Mesendoderm (in vitro differentiated cells): ENCODE measurements at places on chromosomes 4 and X.

- H3K27me3 ChIP-seq: no peaks in the 10 kb centered on the region
- no peaks in the 10 kb centered on the region for H3K4me1 ChIP-seq
- no peak overlapping the region for H3K27ac ChIP-seq
- H3K4me3 ChIP-seq: no peak overlapping the region
Observed at GRCh38 chr4:8043596-8043995, 103.9 kb upstream of the AFAP1 start.

- no peaks in the 10 kb centered on the region for H3K27me3 ChIP-seq
- H3K4me1 ChIP-seq: no peaks in the 10 kb centered on the region
- DNase-seq: no peak
- H3K27ac ChIP-seq: no peak overlapping the region
- no peaks in the 10 kb centered on the region for H3K36me3 ChIP-seq
- H3K4me3 ChIP-seq: no peak overlapping the region
Observed at GRCh38 chr4:146211440-146211839, 2.9 kb upstream of the REELD1 start.

DNA sequence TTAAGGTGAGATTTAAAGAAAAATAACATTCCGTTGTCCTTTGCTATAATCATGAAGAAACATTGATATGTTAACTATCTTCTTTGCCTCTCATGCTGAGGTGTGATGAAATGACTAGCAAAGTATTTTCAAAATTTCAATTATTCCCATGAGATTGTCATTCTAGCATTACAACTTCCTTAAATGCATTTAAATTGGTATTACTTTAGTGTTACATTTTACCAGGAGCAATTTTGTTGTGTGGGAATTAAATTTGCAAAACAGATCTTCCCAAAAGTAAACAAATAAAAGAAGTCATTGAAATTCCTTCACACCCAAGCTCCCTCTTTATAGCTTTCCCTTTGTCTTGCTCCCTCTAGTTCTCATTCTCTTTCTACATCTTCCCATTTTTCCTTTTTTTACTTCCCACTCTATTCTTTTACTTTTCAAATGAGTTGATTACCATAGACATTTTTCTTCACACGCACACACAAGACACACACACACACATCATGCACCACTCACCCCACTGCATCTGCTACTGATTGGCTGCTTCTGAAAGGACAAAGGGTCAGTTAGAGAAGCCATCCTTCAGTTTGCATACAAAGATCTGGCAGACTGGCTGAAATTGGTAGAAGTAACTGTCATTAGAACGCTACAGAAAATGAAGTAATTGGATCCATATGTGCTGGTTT lies 10.0 kb upstream of the APELA start:
- no peaks in the 10 kb centered on the region for H3K4me1 ChIP-seq
- peak; percentile 78 for DNase-seq
- no peak overlapping the region for H3K4me3 ChIP-seq

DNA sequence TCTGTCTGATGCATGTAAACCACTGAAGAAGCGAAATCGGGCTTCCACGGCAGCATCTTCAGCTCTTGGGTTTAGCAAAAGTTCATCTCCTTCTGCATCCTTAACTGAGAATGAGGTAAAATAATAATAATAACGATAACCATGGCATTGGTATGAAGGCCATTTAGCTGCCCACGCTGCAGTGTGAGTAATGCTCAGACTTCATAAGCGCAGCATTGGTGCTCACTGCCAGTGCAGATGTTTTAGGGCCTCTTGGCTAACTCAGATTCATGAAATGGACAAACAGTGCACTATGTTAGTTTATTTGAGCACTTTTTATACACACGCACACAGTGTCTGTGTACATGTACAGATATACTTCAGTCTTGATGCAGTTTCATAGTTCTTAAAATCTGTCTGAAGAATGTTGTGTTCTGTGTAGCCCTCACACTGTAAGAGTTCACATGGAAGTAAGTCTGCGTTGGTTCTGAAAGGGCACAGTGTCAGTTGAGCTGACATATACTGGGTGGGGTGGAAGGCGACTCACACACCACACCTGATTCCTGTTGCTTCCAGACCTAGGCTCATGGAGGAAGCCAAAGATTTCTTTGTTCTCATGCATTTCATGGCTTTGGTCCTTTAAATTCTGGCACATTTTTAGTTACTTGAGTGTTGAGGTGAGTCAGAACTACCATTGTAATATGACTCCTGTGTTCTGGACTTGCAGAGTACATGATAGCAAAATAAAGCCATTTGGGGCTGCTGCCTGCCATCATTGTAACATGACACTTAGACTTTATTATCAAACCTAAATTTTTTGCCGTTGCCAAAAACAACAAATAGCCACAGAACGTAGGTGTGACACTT lies 68.7 kb downstream of the NSD2 start:
- no peak overlapping the region for H3K27ac ChIP-seq
- H3K27me3 ChIP-seq: no peaks in the 10 kb centered on the region
- no peaks in the 10 kb centered on the region for H3K4me1 ChIP-seq
- DNase-seq: no peak
- no peak overlapping the region for H3K4me3 ChIP-seq

DNA sequence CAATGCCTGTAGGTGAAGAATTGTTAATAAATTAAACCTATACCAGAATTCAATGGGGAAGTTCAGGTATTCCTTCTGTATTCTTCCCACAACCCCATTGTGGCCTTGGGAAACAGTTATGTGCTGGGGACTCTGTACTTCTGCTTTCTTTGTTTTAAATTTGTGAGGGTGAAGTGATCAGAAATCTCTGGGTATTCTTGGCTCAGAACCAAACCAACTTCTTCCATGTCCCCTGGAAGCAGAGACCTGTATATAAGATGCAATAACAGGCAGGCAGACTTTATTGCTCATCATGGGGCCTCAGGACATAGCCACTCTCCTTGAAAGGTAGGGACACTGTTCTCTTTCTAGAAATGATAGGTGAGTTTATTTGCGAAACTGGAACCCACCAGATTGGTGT lies 19.8 kb upstream of the USP27X start:
- no peaks in the 10 kb centered on the region for H3K27me3 ChIP-seq
- no peaks in the 10 kb centered on the region for H3K4me1 ChIP-seq
- H3K27ac ChIP-seq: no peak overlapping the region
- no peak for DNase-seq
- H3K4me3 ChIP-seq: no peak overlapping the region
- no peaks in the 10 kb centered on the region for H3K36me3 ChIP-seq

- H3K27me3 ChIP-seq: no peaks in the 10 kb centered on the region
- peaks cover 5% of the 10 kb centered on the region for H3K4me1 ChIP-seq
- no peak for DNase-seq
- no peak overlapping the region for H3K27ac ChIP-seq
Observed at GRCh38 chr4:24508541-24508940, 75.8 kb downstream of the DHX15 start.

DNA sequence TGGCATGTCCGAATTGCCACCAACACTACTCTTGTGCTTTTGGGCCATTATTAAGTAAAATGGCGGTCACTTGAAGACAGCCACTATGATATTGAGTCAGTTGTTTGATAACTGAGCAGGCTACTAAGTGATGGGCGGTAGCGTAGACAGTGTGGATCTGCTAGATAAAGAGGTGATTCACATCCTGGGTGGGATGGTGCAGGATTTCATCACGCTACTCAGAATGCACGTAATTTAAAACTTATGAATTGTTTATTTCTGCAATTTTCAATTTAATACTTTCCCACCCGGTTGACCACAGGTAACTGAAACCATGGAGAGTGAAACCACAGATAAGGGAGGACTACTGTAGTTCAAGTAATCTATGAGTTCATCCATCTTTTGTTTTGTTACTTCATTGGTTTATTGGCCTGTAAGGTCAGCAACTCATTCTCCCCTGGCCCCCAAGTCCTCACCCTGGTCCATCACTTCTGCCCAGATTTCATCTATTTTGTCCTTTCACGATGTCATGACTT lies 2.9 kb downstream of the ARAF start:
- H3K27ac ChIP-seq: no peak overlapping the region
- H3K4me1 ChIP-seq: no peaks in the 10 kb centered on the region
- no peaks in the 10 kb centered on the region for H3K27me3 ChIP-seq
- no peak overlapping the region for H3K4me3 ChIP-seq

DNA sequence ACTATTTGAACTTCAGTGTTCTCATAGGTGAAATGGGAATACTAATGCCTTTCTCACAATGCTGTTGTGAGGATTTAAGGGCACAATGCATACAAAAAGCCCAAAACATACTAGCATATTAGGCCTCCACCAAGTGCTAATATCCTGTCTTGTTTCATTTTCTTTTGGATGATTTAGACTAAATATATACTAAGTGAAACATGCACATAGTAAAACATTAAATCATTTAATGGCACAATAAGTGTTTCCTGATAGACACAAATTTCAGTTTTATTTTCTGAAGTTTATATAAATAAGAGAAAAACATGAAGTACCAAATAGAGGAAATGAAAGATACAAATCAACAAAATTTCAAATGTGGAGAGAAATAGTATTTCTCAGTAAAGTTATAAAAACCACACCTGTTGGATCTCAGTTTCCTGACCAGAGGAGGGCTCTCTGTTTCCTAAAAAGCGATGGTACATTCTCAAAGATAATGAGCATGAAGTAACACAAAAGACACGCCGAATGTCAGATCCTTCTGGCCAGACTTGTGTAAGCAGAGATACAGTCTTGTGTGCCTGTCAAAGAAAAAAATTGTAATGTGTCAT lies 25.1 kb downstream of the DDX60 start:
- DNase-seq: no peak
- H3K36me3 ChIP-seq: no peaks in the 10 kb centered on the region
- no peak overlapping the region for H3K27ac ChIP-seq
- H3K4me1 ChIP-seq: no peaks in the 10 kb centered on the region
- no peak overlapping the region for H3K4me3 ChIP-seq

DNA sequence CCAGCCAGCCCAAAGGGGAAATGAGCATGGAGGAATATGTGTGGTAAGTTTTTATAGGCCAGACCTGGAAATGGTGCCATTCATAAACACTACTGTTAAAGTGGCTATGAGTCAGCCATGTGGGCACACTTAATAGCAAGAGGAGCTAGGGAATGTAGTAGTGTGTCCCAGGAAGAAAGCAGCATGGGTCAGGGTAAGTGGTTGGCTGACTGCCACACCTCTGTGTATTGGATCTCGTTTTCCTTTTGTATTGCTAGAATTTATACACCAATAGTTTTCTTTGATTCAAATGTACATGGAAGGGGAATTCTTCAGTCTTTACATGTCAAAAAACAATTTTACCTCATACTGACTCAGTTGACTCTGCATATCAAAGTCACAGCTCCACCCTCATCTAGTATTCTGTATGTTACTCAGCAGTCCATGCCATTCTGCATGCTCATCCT lies 22.9 kb upstream of the SGMS2 start:
- no peak overlapping the region for H3K27ac ChIP-seq
- no peak overlapping the region for H3K4me3 ChIP-seq
- no peaks in the 10 kb centered on the region for H3K36me3 ChIP-seq
- no peak for DNase-seq

DNA sequence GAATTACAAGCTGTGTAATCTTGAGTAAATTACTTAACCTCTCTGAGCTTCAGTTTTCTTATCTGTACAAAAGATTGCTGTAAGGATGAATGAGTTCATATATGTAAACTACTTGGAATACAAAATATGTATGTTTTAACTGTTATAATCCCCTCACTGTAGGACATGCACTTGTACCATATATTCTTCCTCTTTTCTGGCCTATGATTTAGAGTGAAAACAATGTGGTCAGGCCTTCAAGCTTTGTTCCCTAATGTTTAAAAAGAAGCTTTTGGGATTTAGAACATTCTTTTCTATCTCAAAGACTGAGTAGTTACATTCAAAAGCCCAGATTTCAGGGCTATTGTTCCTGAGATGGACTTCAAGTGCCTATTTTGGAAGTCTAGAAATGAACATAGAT lies 26.7 kb upstream of the GPRIN3 start:
- H3K4me1 ChIP-seq: no peaks in the 10 kb centered on the region
- no peak overlapping the region for H3K27ac ChIP-seq
- no peak for DNase-seq
- no peak overlapping the region for H3K4me3 ChIP-seq

DNA sequence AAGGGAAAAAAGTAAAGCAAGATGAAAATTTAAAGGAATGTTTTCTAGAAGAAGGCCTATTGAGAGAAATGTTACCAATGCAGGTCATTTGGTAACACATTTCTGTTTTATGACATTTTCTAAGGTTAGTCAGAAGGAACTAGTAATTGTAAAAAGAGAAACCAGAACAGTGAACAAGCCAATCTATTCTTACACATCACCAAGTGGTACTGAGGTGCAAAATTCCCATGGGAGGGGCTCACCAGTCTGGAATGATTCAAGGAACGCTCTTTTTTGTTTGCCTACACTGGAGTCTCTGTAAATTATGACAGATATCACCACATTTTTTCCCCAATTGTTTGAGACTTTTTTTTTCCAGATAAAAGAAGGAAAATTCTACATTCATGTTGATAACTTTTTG lies 404.7 kb upstream of the CNKSR2 start:
- no peak overlapping the region for H3K27ac ChIP-seq
- H3K36me3 ChIP-seq: no peaks in the 10 kb centered on the region
- no peak for DNase-seq
- H3K4me1 ChIP-seq: no peaks in the 10 kb centered on the region
- no peaks in the 10 kb centered on the region for H3K27me3 ChIP-seq
- no peak overlapping the region for H3K4me3 ChIP-seq

GRCh38 chr4:3112201-3112600 lies 37.7 kb downstream of the HTT start:
- H3K27me3 ChIP-seq: no peaks in the 10 kb centered on the region
- no peak overlapping the region for H3K27ac ChIP-seq
- H3K4me3 ChIP-seq: no peak overlapping the region
- DNase-seq: no peak
- H3K4me1 ChIP-seq: no peaks in the 10 kb centered on the region

- no peaks in the 10 kb centered on the region for H3K4me1 ChIP-seq
- H3K4me3 ChIP-seq: no peak overlapping the region
- DNase-seq: no peak
- H3K27ac ChIP-seq: no peak overlapping the region
- H3K36me3 ChIP-seq: no peaks in the 10 kb centered on the region
Observed at GRCh38 chr4:139951021-139951420, 203.0 kb downstream of the MAML3 start.

DNA sequence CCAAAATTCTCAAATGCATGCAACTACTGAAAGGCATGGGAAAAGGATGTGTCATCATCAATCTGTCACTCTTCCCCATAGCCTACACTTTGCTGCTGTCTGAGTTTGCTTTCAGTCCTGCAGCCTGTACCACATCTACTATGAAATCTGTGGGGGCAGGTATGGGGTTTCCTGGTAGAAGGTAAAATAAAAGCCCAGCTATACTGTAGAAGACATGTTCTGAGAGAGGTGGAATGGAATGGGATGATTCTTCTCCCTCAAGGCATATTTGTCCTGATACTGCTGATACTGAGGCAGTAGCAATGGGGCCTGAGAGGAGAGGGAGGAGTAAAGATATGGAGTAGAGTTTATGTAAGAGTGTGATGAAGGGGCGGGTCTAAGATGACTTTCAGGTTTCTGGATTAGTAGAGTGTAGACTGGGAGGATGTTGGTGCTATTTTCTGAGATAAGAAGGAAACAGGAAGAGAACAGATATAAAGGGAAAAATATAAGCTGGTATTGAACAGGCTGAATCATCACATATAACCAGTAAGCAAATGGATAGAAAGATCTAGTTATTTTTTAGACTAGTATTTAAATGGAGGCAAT lies 38.7 kb upstream of the GYPA start:
- H3K4me3 ChIP-seq: no peak overlapping the region
- H3K4me1 ChIP-seq: no peaks in the 10 kb centered on the region
- no peaks in the 10 kb centered on the region for H3K27me3 ChIP-seq
- no peak overlapping the region for H3K27ac ChIP-seq
- peak; percentile 55 for DNase-seq
